ENCODE measurements at places on chromosomes 1 and 21.

- peak; percentile 22 for DNase-seq
Observed at GRCh38 chr1:240149484-240150094, 57.9 kb downstream of the FMN2 start.

DNA sequence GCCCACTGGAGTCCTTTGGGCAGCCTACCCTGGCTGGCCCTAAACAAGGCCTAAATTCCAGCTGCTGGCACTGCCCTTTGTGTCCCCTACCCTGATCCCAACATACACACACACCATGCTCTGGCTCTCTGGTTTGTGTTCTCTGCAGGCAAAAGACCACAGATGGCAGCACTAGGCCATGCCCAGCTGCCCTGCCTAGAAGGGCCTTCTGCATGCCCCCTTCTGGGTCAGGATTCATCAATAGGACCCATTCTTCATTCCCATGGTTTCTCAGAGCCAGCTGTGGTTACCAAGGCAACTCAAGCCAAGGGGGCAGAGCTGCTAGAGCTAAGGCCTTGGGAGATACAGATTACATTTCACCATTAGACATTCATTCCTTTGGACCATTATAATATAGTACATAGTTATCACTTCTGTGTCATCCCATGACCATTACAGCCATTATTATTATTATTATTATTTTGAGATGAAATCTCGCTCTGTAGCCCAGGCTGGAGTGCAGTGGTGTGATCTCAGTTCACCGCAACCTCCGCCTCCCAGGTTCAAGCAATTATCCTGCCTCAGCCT is 17.5 kb downstream of the ASAP3 start:
- no peak for DNase-seq

DNA sequence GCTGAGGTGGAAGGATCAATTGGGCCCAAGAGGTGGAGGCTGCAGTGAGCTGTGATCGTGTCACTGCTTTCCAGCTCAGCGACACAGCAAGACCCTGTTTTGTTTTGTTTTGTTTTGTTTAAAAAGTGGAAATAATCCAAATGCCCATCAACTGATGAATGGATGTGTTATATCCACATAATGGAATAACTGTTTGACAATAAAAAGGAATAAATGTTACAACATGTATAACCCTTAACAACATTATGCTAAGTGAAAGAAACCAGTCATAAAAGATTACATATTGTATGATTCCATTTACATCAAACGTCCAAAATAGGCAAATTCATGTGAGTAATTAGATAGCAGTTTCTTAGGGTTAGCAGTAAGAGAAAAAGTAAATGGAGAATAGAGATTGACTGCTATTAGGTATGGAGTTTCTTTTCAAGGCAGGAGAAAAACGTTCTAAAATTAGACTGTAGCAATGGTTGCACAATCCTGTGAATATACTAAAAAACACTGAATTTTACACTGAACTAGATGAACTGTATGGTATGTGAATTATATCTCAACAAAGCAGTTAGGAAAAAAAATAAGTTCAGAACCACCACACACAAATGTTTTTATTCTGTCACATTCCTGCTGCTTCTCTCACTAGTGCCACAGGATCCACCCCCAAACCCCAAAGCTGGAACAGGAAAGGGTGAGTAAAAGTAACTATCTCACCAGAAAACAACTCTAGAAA is 15.7 kb downstream of the FOXJ3 start:
- DNase-seq = no peak

GRCh38 chr1:27179379-27179778 is 24.5 kb upstream of the SLC9A1 start:
- DNase-seq = peak; percentile 14

DNA sequence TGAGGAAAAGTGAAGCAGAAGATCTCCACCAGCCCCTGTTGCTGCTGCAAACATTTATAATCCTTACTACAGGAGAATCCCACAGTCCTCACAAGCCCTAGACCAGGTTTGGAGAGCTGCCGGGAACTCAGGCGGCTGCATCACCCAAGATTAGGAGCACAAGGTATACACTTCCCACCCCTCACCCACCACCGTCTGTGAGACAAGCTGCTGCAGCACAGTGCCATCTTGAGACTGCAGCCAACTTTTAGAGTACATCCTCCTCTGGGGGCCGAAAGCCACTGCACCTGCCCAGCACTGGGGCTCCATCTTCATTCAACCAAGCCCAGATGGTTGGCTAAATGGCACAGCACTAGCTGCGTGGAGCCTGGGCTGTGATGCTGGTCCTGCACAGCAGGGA is 13.8 kb downstream of the OLFML3 start:
- no peak for DNase-seq

DNA sequence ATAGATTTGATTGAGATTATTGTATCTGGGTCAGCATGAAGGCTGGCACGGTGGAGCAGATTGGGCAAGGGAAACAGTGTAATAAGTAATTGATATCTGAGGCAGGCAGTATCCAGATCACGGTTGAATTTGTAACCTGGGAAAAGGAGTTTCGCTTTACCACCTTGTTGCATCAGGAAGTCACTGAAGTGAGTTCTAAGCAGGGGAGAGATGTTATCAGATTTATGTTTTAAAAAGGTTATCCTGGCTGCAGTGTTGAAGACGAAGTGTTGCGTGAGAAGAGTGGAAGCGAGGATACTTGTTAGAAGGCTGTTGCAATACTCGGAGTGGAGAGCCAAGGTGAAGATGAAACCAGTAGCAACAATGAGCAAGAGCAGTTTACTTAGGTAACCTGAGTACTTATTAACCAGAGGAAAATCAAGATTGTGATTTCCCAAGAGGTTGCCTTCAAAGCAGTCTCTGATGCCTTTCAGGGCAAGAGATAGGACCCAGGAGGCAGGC is 77.8 kb downstream of the LHX9 start:
- DNase-seq = peak; percentile 84

Measured in A549 (cell line).